ENCODE measurements at places on chromosomes 2 and 18.
A peak's percentile ranks its signal among the peaks of the same experiment; 100 is the strongest.

DNA sequence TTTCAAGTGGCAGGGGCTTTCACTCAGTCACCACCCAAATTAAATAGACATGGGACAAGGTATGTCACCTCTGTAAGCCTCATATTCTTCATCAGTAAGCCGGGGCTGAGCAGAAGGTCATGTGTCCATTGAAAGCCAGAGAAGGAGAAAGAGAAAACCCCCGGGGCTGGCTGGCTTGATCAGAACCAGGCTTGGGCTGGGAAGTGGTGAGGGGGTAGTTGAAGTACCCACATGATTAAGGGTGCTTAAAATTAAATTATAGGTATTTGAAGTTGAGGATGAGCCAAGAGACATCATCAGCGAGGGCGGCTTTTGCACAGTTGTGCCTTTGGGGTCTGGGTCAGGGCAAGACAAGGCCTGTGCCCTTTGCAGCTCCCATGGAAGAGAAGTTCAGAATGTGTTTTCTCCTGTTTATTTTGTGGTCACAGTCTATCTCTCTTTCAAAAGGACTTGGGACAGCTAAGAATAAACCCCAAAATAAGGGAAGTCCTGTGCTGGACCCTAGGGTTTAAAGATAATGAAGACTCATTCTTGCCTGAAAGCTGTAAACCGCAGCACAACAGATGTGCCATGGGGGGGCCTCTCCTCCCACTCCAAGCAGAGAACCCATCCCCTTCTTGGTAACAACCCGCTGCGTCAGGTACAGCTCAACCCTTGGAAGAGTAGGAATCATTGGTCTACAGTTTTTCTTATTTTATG is 10.7 kb downstream of the DBI start:
- no peak for DNase-seq

DNA sequence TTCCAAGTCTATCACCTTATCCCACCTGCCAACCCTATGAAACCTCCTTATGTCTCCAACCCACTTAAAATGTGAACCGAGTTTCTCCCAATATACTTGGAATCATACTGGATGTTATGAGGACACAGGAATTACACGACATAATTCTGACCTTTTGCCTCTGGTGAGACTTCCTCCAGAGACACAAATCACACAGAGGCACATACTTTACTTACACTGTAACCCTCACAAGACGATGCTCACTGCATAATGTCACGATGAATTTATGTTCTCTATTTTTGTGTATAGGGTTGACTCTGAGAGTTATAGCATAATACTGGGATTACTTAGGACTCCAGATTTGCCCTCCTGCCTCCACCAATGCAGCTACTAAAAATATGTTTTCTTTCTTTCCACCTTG is 28.0 kb upstream of the SETBP1 start:
- DNase-seq = no peak

DNA sequence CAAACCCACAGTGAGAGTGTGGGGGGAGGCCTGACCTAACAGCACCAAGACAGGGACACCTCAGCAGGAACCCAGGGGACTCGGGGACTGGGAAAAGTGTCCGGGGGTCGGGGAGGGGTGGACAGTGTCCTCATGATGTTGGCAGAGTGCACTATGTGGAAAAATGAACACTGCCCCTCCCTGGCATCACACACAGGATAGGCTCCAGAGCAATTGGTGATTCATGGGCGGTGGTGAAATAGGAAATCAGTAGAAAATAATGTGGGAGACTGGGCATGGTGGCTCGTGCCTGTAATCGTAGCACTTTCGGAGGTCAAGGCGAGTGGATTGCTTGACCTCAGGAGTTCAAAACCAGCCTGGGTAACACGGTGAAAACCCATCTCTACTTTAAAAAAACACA is 3.6 kb upstream of the ANO7 start:
- no peak for DNase-seq

GRCh38 chr18:77765468-77765867 is 515.8 kb downstream of the GALR1 start:
- peak; percentile 13 for DNase-seq

DNA sequence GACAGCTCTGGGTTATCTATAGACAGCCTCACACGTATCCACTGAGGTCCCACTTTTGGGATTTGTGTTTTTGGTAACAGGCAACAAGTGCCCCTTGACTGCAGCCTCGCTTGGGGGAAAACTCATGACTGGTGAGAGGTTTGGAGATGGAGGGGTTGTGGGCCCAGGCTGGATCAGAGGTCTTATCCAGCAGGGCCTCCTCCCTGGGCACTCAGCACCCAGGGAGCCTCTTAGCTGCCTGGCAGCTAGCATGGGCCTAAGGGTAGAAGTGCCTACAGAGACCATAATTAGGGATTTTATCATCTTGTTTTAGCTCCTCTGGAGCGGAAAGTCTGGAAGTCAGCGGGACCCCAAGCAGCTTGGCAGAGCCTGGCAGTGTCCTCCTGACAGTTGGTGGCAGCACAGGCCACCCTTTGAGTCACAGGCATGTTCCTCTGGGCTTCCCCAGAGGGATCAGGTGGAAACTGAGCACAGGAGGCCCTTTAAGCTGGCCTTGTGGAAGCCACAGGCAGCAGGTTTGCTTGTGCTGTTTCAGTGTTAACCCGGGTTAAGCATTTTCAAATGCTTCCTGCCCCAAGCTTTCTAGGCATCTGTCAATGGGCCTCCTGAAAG is 143.1 kb downstream of the KCTD1 start:
- DNase-seq = peak; percentile 62

GRCh38 chr2:68980956-68981355 is 6.5 kb downstream of the GKN1 start:
- no peak for DNase-seq

GRCh38 chr2:170339750-170340692 is 162.1 kb downstream of the MYO3B start:
- peak; percentile 86 for DNase-seq
